ENCODE measurements at places on chromosomes 7 and 10.

DNA sequence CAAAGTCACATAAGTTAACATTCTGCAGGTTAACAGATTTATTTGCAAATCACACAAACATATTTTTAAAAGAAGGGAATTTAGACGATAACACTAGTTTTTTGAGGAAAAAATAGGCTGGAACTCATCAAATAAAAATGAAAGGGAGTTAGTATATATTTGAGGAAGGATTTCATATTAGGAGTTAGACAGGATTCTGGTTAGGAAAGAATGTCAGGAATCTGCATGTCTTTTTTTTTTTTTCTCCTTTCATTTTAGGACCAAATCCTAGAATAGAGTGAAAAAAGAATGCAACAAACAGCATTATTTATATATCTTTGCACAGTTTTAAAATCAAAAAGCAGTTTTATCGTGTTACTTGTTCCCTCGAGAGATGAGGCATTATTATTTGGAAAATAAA, 8.9 kb upstream of the TRDMT1 start:
- DNase-seq = no peak

GRCh38 chr7:131071786-131072504, 255.7 kb upstream of the MKLN1 start:
- DNase-seq = no peak

- DNase-seq = no peak
These were observed 251.2 kb upstream of the MDFIC start for GRCh38 chr7:114670676-114671075.

- no peak for DNase-seq
These were observed 734 bp downstream of the PCLO start for GRCh38 chr7:83161899-83162401.

DNA sequence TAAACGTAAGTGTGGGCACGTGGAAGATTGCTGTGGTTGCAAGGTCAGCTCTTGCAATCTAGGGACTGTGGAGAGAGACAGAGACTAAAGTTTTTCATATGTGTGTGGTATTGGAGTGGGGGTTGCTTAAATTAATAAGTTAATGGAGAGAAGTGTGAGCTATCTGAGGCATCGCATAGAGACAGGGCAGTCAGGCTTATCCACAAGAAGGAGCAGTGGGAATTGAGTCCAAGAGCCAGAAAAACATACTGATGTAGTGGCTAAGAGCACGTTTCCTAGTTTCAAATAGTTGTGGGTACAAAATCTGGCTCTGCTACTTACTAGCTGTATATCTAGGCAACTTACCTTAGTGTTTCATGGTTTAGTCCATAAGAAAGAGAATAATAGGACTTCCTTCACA, 65.8 kb downstream of the SORCS3 start:
- no peak for DNase-seq

Data from T-helper 2 cell (primary cell).